ENCODE measurements at places on chromosomes 6 and 20. TPM values are rescaled to one million over a fixed set of nuclear protein-coding genes. Genes with fewer than 3 reads are reported as not detected.

DNA sequence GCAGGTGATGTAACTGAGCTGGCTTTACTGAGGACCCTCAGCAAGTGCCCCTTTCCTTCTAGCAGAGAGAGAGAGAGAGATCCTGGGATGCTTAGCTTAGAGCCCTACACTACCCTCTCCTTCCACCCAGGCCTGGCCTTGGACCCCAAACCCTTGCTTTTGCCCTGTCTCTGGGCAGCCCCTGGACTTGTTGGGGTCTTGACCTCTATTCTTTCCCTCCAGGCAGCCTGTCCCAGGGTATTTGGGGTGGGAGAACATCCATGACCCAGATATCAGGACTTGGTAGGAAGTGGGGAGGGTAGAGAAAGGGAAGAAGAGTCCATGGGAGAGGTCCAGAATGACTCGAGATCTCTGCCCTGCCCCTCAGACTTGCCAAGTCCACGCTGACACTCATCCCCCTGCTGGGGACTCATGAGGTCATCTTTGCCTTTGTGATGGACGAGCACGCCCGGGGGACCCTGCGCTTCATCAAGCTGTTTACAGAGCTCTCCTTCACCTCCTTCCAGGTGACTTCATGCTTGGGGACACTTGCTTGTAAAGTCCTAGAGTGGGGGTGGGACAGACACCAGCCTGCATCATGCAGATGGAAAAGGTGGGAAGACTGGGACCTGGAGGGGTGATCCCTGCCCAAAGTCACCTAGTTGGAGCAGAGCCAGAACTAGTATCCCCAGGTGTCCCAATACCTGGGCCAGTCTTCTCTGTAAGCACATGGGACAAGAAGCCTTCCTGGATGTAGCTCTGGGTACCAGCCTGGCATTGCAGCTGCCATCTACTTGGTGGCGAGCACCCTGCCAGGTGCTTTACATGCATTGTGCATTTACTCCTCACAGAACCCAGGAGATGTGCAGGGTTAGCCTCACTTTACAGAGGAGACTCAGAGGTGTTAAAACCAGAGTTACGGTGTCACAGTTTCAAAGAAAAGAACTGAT lies 30.9 kb downstream of the GLP1R start:
- DNase-seq: no peak

The NR2E1 gene
- not detected for total RNA-seq

DNA sequence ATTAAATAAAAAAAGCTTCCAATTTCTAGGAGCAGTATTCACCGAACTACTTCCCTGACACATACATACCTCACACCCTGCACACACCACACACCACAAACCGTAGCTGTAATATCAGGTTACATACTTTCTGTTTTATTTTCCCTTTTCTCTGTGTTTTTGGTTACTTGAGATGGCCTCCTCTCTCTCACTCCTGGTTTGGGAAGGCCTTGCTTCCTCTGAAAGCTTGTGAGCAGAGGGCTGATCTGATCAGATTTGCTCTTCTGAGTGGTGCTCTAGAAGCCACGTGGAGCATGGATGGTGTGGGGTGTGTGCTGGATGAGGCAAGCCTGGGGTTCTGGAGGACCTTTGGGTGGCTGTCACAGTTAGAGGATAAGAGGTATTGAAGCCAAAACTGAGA lies 20.9 kb downstream of the UTRN start:
- no peak for DNase-seq

The SLC17A2 gene
- total RNA-seq: not detected

The COL11A2 gene
- total RNA-seq: 0.32 TPM

The GJA10 gene
- not detected for total RNA-seq

DNA sequence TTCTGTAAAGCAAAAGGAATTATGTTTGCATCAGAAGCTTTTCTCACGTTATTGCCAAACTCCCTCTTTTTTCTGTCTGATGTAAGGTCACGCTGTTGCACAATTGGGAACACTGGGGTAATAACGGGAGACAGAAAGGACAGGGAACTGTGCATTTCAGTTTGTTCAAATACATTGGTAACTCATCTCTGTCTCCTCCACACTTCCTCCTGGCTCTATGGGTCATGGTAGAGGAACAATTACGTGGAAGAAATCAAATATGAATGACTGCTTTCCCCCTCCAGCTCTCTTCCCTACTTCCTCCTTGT lies 132.2 kb upstream of the TNFAIP3 start:
- DNase-seq: no peak

The PLEKHG1 gene
- total RNA-seq: 199 TPM

The DCDC2 gene
- total RNA-seq: not detected

GRCh38 chr6:80508885-80509630 lies 402.6 kb downstream of the BCKDHB start:
- no peak for DNase-seq

The MCCD1 gene
- not detected for total RNA-seq

DNA sequence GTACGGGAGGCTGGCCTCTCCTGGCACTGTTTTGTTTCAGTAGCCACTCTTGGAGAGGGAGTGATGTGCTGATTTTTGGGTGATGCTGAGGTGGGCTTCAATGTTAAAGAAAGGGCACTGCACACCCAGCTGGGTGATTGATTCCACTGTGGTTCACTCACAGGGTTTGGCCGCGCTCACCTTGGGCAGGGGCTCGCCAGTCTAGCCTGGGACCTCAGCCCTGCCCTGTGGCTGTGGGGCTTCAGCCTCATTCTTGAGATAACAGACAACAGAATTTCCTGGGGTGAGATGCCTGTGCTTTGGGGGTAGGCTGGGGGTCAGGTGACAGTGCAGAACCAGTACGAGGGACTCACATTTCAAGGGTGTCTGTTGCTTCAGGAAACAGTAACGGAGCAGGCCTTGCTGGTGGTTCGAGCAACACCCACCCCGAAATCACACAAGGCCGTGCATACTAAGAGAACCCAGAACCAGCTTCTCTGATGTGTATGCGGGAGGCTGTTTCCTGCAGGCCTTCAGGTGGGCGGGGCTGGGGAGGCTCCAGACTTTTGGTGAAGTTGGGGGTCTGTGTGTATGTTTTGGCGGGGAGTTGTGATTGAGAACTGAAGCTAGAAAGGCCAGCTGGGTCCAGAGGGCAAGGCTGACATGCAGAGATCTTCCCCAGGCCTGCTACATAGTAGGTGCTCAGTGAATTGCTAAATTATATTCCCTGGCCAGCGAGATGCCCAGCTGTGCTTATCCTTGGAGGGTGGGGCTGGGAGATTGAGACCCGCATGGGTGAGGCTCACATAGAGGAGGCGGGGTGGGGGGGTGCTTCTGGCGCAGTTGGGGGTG lies 154.2 kb upstream of the RNF24 start:
- DNase-seq: no peak

- DNase-seq: no peak
Observed at GRCh38 chr6:127902933-127903332, 2.1 kb upstream of the THEMIS start.

GRCh38 chr6:88220493-88220892 lies 54.3 kb upstream of the CNR1 start:
- no peak for DNase-seq

DNA sequence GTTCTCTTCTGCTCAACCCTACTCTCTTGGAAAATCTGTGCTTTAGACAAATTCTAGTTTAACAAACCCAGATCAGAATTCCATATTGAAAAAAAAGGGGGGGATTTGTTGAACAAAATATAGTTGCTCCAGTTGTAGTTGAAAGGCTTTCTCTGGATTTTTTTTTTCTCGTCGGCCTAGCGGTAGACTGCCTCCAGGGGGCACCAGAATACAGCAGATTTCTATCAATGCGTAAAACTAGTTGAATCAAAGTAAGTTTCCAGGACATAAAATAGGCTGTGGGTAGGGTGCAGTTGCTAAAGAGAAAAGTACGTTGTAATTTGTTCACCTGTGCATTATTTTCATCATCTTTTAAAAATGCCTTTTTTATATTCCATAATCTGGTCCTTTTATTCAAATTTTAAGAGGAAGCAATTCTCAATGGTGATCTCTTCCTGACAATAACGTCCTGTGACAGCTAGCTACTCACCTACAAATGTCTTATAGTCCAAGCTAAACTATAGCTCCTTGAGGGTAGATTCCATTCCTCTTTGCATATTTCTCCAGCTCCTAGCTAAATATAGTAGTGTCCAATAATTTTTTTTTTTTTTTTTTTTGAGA lies 105.4 kb downstream of the PERP start:
- no peak for DNase-seq

The PTCRA gene
- total RNA-seq: not detected

The SAMD3 gene
- total RNA-seq: not detected

- no peak for DNase-seq
Observed at GRCh38 chr6:91020744-91021143, 433.9 kb upstream of the MAP3K7 start.

GRCh38 chr6:71727632-71728294 lies 158.6 kb upstream of the RIMS1 start:
- no peak for DNase-seq

The CUL7 gene
- total RNA-seq: 15.9 TPM

DNA sequence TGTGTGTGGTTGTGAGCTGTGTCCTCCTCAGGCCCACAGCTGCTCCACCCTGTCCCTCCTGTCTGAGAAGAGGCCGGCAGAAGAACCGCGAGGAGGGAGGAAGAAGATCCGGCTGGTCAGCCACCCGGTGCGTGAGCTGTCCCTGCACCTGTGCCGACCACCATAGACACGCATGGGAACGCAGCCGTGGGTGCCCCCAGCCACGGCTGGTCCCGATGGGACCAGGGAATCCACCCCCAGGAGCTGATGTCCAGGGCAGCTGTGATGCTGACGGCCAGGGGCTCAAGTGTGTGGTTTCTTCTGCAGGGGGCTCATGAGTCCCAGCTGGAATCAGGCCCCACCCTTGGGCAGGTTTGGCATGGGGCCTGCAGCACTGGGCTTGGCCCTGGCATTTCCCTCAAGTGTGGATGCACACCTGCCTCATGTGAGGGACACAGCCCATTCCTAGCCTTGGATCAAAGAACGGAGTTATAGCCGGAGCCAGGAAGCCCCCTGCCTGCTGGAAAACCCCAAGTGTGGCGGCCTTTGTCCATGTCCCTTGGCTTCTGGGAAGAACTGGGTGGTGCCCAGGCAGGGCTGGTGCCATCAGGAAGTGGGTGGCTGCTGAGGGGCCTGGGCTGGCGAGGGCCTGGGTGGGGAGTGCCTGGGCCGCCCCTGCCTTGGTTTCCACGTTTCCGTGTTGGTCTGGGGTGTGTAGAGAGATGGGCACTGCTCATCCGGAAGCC lies 4.6 kb upstream of the TNFRSF6B start:
- no peak for DNase-seq

GRCh38 chr6:90940812-90941481 lies 354.1 kb upstream of the MAP3K7 start:
- DNase-seq: no peak

The DEF6 gene
- total RNA-seq: 68.7 TPM

The CRISP3 gene
- total RNA-seq: not detected

- DNase-seq: no peak
Observed at GRCh38 chr6:142446168-142446567, 144.4 kb downstream of the ADGRG6 start.

The RIMS4 gene
- total RNA-seq: not detected

- no peak for DNase-seq
Observed at GRCh38 chr6:167664678-167665660, 161.7 kb upstream of the AFDN start.

DNA sequence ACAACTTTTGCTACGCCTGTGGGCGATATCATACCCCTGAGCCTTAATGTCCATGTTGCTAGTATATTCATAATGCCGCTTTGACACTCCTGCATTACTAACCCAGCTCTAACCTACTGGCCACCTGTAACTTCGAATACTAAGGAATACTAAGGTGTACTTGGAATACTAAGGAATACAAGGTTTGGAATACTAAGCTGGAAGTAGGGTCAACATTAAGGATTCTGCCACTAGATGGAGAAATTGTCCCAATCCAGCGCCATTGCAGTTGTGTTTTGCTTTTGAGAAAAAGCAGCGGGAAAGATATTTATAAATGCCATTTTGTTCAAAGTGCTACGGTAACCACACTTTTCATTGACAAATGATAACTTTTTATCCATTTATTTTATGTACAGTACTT lies 10.7 kb downstream of the TBXT start:
- DNase-seq: no peak

All from activated B cell treated with CpG ODN at 0.5 μM for 24 hours (primary cell).